ENCODE measurements at places on chromosomes 4 and X.

- DNase-seq = no peak
These were observed 42.4 kb downstream of the MOSPD2 start for GRCh38 chrX:14915596-14915995.

- no peak for DNase-seq
These were observed 26.6 kb downstream of the ADRA2C start for GRCh38 chr4:3792813-3793212.

DNA sequence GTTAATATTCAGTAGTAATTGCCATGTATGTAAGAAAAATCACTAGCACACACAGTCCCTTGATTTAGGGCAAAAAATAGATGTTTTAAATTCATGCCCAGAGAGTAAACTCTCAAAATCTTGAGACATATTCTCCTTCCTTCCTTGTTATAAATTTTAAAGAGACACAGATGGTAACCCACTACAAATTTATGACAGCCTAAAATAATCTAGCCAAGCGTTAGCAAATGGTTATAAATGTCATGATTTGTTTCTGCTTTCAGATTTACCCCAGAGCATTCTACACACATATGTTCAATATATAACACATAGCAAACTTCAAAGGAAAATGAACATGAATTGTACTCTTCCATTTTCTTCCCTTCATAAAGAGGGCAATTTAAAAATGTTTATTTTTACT lies 540.3 kb downstream of the TLL1 start:
- DNase-seq = no peak

GRCh38 chr4:181834071-181834470 lies 409.1 kb upstream of the TENM3 start:
- no peak for DNase-seq

GRCh38 chr4:187071946-187072600 lies 348.4 kb upstream of the FAT1 start:
- DNase-seq = no peak

- no peak for DNase-seq
These were observed 8.8 kb downstream of the TMEM150C start for GRCh38 chr4:82553020-82553419.

DNA sequence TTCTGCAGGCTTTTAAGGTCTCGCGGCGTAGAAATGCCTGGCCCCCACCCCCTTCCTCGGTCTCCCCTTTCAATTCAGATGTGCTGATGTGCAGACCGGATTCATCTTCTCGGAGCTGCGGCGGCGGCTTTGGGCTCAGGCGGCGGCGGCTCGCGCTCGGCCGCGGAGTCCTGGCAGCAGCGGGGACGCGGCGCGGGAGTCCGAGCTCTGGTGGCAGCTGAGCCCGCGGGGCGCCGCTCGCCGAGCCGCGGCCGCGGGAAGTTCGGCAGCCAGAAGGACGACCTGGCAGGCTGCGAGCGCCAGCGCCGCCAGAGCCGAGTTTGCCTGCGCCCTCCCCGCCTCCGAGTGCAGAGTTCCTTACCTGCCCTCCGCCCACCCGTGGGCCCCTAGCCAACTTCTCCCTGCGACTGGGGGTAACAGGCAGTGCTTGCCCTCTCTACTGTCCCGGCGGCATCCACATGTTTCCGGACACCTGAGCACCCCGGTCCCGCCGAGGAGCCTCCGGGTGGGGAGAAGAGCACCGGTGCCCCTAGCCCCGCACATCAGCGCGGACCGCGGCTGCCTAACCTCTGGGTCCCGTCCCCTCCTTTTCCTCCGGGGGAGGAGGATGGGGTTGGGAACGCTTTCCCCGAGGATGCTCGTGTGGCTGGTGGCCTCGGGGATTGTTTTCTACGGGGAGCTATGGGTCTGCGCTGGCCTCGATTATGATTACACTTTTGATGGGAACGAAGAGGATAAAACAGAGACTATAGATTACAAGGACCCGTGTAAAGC lies 448 bp downstream of the TLL1 start:
- DNase-seq = no peak

DNA sequence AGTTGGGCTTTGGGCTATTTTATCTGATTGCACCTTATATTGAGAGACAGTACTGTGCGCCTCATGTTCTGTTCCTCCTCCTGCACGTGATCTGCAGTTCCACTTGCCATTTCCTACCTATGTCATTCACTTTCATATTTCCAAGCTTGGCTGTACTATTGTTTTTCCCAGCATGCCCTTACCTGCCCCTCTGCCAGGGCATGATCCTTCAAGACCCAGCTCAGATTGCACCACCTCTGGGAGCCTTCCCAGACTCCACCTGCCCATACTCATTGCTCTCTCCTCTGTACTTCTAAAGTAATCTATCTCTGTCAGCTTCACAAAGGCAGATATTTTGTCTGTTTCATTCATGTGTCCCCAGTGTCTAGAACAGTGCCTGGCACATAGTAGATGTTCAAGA lies 11.6 kb downstream of the SLC25A5 start:
- DNase-seq = no peak

- no peak for DNase-seq
These were observed 201.7 kb upstream of the AR start for GRCh38 chrX:67342138-67342537.

DNA sequence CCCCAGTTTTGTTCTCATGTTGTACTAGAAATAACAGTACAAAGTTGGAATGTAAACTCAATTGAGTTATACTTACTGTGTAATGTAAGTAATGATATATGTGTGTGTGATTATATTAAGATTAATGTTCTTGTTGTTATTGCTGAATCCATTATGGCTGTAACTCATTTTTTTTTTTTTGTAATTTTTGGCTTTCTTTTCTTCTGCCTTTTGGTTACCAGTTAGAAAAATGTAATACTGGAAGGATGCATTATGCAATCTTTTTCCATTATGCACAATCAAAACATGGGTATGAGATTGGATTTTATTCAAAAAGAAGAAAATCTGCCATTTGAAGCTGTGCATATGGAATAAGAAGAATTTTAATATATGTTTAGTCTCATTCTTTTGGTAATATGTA lies 34.0 kb downstream of the BANK1 start:
- no peak for DNase-seq

GRCh38 chr4:147846318-147847155 lies 114.6 kb downstream of the ARHGAP10 start:
- DNase-seq = no peak

- no peak for DNase-seq
These were observed 124.9 kb downstream of the CBLL2 start for GRCh38 chrX:22397566-22397965.

DNA sequence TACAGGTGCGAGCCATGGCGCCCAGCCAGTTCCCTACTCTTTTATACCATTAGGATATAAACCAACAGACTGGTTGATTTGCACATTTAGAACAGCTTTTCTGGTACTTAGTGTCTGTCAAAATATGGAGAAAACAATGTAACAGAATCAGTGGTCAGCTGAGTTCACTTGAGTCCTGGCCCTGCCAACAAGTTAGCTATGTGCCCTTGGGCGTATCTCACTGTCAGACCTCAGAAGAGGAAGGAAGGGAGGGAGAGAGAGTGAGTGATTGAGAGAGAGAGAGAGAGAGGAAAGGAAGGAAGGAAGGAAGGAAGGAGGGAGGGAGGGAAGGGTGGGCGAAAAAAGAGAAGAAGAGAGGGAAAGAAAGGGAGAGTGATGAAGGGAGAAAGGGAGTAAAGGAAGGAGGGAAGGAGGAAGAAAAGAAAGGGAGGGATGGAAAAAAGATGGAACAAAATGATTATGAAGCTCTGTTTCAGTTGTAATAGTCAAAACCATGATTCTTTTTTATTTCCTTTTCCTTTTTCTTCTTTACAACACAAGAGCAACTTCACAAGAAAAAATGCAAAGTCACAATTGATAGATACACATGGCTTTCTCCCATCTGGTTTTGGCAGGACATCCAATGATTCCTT lies 55.7 kb upstream of the PDGFRA start:
- no peak for DNase-seq

DNA sequence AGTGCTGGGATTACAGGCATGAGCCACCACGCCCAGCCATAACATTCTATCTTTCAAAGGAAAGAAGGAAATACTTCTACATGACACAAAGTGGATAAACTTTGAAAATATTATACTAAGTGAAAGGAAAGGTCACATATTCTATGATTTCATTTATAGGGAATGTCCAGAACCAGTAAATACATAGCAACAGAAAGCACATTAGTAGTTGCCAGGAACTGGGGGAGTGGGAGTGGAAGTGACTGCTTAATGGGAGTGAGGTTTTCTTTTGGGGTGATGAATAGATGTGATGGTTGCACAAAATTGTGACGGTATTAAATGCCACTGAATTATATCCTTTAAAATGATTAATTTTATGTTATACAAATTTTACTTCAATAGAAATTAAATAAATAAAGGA lies 95.7 kb upstream of the IL15 start:
- DNase-seq = no peak

DNA sequence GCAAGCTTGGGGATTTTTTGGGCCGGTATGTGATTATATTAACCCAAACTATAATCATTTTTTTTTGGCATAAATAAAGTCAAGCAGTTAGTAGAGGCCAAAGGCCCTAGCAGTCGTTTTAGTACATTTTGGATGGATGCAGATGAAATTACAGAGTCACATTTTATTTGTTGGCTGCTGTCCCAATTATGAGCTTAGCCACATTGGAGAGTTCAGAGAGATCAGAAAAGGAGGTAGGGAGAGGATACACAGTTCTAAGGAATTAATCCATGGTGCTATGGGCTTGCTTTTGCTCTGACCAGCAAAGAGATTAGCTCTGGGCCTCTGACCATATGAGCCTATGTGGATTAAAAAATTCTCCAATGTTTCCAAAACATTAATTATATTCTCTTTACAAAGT lies 395.1 kb downstream of the RAPGEF2 start:
- DNase-seq = no peak

DNA sequence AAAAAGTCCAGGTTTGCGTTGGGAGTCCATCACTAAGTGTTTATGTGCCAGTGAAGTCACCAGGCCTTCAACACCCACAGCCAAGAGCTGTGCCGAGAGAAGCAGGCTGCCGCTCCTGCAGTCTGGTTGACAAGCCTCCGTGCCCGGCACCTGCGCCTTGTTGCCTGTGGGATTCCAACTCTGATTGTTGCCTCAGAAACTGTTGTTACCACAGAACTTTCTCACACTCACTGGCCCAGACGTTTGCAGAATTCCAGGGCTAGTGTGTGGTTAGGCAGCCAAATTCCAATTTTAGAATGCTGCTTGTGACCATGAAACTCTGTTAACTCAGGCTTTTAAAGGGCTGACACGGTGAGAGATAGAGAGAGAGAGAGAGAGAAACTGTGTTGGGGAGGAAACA lies 119.5 kb upstream of the LIMCH1 start:
- DNase-seq = no peak

DNA sequence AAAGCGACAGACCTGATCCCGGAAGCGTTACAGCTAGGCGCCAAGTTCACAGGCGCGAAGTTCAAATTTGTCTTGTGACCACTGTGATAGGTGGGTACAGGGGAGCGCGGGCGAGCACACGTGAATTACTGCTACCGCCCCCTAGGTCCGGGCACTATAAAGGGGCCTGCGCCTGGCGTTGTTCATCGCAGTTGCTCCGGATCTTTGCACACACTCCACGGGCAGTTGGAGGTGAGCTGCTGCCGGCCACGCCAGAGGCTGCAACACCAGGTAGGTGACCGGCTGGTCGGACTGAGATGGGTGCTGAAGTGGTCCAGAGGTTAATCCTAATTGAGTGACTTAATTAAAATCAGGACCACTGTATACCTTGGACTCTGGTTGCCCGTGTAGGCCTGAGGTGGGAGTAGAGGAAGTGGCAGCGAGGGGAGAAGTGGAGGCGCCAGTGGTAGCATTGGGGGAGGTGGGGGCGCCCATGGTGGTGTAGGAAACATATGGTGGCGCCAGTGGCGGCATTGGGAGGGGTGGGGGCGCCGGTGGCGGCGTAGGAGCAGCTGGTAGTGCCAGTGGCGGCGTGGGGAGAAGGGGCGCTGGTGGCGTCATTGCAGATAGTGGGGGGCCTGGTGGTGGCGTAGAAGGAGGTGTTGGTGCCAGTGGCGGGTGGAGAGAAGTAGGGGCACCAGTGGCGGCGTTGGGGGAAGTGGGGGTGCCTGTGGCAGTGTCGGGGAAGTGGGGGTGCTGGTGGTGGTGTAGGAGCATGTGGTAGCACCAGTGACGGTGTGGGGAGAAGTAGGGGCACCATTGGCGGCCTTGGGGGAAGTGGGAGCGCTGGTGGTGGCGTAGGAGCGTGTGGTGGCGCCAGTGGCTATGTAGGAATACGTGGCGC lies at the start of gene GCNA:
Gene GCNA, plus strand, starts transcription at position 185 of the 883 bp plus-strand sequence. CDS start 2,385 bp downstream, outside the sequence.
- no peak for DNase-seq

GRCh38 chr4:48227662-48228061 lies 42.0 kb downstream of the TEC start:
- DNase-seq = no peak

- no peak for DNase-seq
These were observed 222.5 kb upstream of the RPL34 start for GRCh38 chr4:108397850-108398249.

DNA sequence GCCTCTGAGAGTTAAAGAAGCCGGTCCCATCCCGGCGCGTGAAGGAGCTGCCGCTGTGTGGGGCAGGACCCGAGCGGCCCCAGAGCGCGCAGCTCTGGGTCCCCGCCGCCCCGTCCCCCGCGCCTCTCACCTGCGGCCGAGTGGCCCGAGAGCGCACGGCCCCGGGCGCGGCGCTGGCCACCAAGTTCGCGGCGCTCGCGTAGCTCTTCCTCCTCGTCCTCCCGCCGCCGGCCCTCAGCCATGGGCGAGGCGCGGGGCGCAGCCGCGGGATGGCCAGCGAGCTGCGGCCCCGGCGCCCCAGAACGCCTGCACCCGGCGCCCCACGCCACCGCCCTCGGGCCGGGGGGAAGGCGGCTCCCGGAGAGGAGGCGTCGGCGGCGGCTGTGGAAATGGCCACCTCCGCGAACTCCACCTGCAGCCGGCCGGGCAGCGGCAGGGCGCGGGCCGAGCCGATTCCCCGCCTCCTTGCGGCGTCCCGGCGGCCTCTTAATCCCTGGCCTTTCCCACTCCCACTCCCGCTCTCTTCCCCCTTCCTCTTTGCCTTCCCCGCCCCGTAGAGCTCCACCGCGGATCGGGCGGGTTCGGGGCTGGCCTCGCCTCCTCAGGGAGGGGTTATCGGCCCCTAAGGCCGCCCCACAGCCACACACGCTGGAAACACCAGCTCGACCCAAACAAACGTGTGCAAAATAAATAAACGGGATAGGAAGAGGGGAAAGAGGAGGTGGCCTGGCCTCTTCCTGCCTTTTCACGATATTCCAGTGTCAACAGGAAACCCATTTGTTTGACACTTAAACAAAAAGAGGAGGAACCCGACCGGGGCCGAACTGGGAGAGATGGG lies at the start of gene SH3D19:
Gene SH3D19, minus strand, starts transcription at position 495 of the 838 bp plus-strand sequence. Its CDS starts 253 bp downstream, at position 242.
- DNase-seq = no peak

GRCh38 chrX:68647156-68647957 lies at the start of gene STARD8:
Gene STARD8, plus strand, starts transcription at chrX:68647666. Its CDS starts 217 bp downstream, at chrX:68647883.
- no peak for DNase-seq
